ENCODE measurements at places on chromosomes 5 and 9.

- DNase-seq: no peak
These were observed 1.8 kb upstream of the WNT8A start for GRCh38 chr5:138082033-138082432.

GRCh38 chr5:26610577-26610976, 427.8 kb downstream of the CDH9 start:
- DNase-seq: no peak

DNA sequence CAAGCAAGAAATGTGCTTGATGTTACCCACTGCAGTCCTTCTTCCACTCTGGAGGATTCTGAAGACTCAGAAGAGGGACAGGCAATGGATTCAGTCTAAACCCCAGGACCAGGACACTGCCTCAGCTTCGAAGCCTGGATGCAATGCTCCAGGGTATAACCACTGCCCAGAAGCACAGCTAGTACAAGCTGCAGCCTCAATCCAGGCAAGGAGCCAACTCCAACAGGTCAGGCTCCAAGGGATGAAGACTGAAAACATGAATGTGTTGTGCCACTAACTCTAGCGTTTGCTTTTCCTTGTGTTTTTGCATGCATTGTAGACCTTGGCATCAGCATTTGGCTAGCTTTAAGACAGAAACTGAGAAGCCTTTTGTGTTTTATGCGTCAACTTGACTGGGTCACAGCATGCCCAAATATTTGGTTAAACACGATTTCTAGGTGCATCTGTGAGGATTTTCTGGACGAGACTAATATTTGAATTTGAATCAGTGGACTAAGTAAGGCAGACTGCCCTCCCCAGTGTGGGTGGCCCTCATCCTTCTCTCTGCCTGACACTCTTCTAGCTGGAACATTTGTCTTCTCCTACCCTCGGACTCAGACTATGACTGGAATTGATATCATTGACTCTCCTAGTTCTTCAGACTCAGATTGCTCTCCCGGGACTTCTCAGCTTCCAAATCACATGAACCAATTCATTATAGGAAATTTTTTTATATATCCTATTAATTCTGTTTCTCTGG, 20.5 kb upstream of the GPX3 start:
- DNase-seq: no peak

DNA sequence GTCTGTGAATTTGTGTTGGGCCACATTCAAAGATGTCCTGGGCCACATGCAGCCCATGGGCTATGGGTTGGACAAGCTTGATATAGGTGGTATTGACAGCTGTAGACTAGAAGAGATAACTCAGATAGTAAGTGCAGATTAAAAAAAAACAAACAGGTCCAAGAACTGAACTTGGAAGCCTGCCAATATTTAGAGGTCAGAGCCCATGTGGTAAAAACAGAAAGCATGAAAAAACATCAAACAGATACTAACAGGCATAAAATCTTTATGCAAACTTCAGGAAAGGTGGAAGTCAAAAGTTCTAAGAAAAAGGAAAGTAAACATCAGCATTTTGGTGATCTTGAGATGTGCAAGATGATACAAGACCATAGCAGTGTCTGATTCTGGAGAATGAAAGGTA, 155.1 kb upstream of the NR4A3 start:
- DNase-seq: no peak

DNA sequence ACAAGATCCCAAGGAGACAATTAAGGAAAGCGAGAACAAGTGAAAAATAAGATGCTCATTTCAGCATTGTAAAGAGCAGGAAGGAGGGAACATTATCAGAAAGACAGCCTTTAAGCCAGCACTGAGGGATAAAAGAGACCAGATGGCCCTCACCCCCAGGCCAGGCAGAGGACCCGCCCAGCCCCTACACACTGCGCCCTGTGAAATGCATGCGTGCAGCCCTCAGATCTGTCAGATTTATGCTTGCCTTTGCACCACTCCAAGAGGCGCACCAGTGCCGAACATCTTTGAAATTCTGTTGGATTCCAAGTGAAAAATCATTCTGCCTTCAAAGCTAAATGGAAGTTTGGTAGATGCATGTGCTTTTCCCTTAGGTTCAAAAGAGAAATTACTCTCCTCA, 378.0 kb downstream of the MLLT3 start:
- DNase-seq: no peak

- no peak for DNase-seq
These were observed 53.8 kb downstream of the RAD23B start for GRCh38 chr9:107336718-107337360.

- no peak for DNase-seq
These were observed 15.4 kb downstream of the CDC42SE2 start for GRCh38 chr5:131279204-131279603.

DNA sequence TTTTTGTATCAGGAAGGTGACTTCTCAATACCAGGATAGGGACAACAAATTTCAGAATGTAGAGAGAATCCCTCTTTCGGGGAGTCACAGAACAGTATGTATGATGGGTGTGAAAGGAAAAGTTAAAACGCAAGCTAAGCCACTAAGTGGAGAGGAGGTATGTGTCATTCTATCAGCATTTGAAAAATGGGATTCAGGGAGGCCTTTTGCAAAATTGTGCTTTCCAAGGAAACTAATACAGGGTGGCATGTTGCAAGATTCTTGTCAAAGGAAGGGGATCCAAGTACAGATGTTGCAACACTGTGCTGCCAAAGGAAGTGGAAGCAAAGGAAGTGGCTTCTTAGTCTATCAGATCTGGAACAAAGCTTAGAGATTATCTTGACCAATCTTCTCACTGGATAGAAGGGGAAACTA, 12.6 kb upstream of the TNIP1 start:
- DNase-seq: peak; percentile 80

DNA sequence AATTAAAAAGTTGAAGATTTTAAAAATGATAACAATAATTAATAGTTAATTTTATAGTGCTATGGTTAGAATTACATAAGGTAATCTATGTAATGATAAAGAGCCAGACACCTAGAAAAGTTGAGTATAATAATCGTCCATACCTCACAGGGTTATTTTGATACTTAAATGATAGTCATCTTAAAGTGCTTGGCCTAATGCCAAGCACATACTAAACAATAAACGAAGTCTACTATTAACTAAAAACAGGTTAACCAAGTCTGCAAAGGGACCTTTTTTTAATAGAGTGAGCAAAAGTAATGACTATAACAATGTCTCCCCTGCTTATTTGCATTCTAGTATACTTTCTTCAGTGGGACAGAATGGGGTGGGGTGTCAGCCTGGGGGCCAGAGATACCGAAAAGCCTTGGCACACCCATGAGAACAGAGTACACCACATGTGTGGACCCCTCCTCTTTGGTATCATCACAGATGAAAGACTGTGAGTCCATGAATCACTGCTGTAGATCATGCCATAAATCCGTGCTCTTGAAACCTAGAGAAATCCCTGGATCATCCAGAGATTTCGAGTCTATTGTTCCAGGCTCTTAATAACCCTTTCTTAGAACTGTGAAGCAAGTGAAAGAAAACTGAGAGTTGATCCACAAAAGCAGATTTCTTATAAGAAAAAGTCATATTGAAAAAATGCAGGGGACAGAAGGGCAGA, 249.5 kb downstream of the PRELID2 start:
- DNase-seq: no peak

DNA sequence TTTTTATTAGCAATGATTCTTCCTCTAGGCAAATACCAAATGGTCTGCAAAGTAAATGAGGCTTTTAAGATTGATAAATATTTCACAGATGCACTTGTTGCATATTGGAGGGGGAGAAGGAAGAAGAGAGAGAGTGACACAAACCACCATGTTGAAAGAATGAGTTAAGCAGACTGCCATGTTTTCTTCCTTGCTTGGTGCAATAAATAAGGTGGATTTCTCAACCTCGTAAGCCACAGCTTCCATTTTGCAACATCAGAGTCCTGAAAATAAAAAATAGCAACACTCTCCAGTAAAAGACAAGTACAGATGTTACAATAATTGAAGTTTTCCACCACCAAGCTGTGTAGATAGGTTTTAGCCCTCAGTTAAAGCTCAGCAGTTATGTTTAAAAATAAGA, 202.9 kb downstream of the SGCD start:
- DNase-seq: no peak

GRCh38 chr5:168477060-168477459, 9.2 kb upstream of the RARS1 start:
- DNase-seq: no peak

DNA sequence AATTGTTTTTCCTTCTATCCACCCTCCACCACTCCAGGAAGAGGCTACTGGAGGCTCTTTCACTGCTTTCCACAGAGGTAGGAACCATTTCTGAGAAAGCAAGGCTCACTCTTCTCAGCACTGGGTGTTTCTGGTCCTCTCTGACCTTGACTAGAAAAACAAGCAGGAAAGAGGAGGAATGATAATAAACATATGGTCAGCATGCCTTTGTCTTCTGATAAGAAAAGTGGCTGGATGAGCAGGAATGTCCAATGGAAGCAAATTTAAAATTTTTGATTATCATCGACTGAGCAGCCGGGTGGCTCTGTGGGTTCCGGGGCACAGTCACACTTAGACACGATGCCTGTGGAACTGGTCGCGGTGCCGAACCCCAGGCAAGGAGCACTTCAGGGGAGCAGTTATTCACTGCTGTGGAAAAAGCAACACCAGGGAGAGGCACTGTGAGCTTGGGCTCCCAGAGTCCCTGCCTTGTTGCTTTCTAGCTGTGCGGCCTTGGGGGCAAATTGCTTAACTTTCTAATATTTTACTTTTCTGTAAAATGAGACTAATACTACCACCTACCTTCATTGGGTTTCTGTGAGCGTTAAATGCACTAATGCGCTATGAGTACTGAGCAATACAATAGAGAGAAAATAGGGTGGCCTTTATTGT, 157.0 kb upstream of the LHFPL2 start:
- no peak for DNase-seq

DNA sequence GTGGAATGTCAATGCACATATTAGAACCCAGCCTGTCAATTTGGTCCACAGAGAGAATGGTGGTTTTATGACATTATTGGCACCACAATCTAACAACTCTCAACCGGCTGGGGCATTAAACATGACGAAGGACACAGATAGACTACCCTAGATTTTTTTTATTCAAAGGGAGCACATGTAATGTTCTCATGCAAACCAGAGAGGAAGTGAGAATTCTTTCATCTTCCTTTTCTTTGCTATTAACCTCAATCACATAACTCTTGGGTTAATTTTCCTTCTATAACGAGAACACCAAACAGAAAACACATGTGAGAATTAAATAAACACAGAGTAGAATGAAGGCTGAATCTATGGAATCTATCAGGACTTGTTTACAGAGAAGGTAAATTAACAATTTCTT, 94.9 kb upstream of the TNC start:
- no peak for DNase-seq

DNA sequence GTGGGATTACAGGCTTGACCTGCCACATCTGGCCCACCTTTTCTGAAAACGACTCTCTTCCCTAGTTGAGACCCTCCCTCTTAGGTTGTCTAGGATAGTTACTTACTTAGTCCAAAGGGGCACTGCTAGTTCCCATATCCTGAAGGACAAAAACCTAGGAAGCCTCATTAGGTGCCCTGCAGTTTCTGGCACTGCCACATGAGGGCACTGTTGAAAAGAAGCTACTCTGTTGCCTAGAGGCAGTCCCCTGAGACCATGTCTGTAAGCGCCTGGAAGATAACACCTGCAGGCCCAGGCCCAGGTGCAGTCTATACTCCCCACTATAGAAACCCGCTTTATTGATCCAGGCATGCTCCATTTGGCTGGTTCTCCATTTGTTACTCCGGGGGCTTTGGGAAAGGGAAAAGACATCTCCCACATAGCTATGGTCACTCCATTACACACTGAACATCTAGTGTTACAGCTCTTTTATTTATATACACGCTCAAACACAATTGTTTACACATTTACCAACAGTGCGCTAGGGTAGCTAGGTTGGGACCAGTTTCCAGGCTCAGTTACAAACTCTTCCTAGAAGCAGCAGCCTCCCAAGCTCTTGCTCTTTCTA, 73.4 kb upstream of the PPARGC1B start:
- DNase-seq: peak; percentile 73

Data from inflammatory macrophage (primary cell).